ENCODE measurements at places on chromosomes 13 and 19.

DNA sequence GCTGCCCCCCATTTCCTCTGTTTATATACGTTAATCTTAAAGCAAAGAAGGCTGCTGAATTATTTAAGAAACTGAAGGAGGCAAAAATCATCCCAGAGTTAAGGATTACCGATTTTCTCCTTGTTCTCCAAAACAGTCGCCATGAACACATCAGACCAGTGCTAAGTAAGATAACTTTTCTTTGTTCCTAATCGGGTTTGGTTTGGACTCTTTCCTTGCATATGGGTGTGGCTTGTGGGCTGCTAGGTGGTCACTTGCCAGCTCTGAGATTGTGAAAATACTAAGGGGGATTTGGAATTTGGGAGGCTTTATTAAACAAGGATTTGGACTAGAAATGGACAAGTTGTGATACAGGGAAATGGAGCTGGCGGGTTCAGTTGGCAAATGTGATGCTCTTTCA is 212.1 kb downstream of the OXGR1 start:
- no peak for DNase-seq

DNA sequence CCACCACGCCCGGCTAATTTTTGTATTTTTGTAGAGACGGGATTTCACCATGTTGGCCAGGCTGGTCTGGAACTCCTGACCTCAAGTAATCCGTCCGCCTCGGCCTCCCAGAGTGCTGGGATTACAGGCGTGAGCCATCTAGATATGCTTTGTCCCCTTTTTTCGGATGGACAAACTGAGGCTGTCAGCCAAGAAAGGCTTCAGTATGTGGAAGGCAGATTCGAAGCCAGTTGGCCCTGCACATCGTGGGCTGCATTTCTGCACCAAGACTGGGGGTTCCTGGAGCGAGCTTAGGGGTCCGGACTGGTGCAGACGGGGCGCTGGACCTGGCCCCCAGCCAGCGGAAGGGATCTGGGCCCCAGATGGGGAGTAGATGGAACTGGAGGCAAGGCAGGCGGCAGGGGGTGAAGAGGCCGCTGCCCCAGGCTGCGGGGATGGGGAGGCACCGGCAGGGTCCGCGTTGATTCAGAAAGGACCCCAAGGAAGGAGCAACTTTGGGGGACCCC is 9.7 kb upstream of the JUND start:
- DNase-seq = no peak

GRCh38 chr19:14814982-14815652 is 19.9 kb downstream of the OR7A5 start:
- DNase-seq = no peak

DNA sequence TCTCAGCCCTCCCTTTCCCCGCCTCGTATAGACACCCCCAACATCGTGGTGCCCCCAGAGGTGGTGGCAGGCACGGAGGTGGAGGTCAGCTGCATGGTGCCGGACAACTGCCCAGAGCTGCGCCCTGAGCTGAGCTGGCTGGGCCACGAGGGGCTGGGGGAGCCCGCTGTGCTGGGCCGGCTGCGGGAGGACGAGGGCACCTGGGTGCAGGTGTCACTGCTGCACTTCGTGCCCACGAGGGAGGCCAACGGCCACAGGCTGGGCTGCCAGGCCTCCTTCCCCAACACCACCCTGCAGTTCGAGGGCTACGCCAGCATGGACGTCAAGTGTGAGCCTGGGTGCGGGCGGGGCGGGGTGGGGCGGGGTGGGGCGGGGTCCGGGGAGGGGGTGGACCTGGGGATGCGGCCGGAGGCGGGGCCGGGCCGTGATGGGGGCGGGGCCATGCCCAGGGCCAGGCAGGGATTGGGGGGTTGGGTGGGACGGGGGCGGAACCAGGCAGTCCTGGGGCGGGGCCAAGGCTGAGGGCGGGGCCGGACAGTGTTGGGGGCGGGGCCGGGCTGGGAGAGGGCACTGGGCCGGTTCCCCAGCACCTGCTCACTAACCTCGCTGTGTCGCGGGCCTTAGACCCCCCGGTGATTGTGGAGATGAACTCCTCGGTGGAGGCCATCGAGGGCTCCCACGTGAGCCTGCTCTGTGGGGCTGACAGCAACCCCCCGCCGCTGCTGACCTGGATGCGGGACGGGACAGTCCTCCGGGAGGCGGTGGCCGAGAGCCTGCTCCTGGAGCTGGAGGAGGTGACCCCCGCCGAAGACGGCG is 7.8 kb downstream of the MAG start:
- DNase-seq = no peak
